ENCODE measurements at places on chromosomes 4 and X.
A peak's percentile ranks its signal among the peaks of the same experiment; 100 is the strongest.

DNA sequence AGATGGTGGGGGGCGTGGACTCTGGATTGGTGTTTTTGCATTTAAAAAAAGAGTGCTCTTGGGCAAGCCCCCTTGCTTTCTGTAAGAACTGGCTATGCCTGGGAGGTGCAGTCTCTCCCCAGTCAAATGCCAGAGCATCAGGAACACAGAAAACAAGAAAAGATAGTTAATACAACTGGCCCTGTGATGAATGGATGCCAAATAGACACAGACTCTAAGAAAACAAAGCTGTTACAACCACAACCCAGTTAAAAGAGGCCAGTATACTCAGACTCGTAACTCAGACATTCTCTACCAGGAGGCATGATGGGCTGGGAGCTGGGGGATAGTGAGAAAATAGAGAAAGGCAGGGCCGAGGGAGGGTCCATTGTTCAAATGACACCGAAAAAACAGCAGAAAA lies 32.5 kb upstream of the C1QTNF7 start:
- no peak for DNase-seq

DNA sequence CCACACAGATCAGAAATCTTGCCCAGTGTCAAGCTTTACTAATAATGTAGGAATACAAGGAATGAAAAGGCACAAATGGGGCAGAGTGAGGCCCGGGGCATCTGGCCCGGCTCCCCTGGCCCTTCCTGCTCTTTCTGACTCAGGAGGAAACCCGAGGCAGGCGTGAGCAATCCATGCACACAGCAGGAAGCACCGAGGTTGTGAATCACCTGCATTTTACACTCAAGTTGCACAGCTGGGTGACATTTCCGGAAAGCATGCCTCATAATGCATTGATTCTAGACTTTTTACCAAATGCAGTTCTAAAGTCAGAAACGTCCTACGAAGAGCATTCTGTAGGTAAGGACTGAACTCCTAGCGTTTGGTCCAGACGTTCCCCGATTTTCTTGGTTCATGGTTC lies 38.9 kb downstream of the PRIMPOL start:
- DNase-seq: no peak

DNA sequence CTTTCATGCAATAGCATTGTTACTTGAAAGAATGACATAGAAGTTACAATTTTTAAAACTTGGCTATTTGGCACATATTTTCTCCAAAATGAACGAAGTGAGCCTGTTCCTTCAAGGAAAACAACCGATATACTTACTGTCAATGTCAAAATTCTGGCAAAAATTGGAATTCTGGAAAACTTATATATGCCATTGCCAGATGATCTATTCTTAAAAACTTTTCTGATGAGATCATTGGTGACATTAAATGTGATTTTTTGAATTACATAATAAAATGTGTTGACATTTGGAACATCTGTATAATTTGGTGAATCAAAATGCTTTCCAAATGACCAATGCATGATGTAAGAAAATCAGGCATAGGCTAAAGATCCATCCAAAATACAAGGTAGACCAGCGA lies 209.0 kb downstream of the SCFD2 start:
- DNase-seq: no peak

GRCh38 chr4:42446823-42447222 lies 49.5 kb downstream of the SHISA3 start:
- no peak for DNase-seq

DNA sequence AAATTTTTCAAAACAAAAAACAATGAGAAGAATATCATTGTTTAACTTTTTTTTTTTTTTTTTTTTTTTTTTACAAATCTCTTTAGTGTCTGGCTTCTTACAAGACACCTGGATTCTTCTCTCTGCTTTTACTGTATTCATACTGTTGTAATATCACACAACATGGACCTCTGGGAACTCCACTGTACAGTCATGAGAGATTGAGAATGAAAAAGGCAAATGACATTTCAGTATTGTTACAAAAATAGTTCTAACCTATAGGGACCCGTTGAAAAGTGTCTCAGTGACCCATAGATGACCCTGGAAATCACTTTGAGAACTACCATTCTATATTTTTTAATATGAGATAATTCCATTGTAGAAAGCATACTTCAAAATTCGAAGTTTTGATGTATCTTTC lies 124.4 kb downstream of the SLIT2 start:
- no peak for DNase-seq

- DNase-seq: no peak
These were observed 90.1 kb downstream of the PALLD start for GRCh38 chr4:168586926-168587325.

DNA sequence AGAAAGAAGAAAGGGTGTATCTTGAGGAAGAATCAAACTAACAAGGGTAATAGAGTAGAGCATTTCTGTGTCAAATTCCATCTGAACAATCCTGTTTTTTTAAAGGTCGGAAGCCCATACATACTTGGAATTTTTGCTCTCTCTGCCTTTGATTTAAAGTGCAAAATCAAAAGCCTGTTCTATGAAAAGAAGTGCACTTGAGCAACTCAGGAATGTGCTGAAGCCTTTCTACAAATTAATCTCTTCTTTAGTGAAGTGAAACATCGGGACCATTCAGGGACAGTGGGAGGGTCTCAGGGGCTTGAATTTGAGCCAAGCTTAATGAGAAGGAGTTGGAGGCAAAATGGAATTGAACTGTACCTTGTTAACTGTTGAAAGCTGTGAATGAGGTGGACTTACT lies 1008.5 kb upstream of the LCORL start:
- no peak for DNase-seq

- DNase-seq: no peak
These were observed 37.2 kb upstream of the GPR78 start for GRCh38 chr4:8542776-8543525.

GRCh38 chr4:22179124-22179874 lies 230.7 kb upstream of the KCNIP4 start:
- no peak for DNase-seq

GRCh38 chr4:56657128-56657527 lies 24.0 kb downstream of the HOPX start:
- DNase-seq: no peak

- DNase-seq: no peak
These were observed 66.8 kb downstream of the SPIN3 start for GRCh38 chrX:56928546-56928945.

DNA sequence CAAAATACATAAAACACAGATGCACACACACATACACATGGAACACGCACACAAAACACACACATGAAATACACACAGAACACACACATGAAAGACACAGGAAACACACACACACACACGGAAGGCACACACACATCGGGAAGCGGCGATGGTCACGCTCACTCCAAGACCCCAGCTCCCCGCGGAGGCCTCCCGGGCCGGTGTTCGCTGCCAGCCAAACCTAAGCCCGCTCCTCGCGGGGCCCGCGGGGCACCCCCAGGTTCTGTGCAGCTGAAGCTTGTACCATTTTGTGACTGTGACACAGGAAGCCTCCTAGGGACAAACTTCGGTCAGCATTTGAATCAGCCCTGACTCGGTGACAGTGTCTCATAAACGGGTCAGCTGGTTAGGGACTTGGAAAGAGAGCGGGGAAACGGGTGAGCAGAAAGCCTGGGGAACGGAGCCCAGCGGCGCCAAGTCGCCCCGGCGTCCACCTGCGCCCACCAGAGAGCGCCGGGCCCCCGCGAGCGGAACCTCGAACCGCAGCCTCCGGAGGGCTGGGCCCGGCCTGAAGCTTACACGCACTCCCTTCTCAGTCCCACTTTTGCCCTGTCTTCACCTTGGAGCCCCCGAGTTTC lies 32.1 kb downstream of the F11 start:
- no peak for DNase-seq

- no peak for DNase-seq
These were observed 39.6 kb upstream of the SLC7A3 start for GRCh38 chrX:70970482-70970995.

GRCh38 chr4:26208237-26208994 lies 112.4 kb upstream of the RBPJ start:
- no peak for DNase-seq

GRCh38 chr4:48162162-48162561 lies 28.1 kb upstream of the TXK start:
- DNase-seq: no peak

DNA sequence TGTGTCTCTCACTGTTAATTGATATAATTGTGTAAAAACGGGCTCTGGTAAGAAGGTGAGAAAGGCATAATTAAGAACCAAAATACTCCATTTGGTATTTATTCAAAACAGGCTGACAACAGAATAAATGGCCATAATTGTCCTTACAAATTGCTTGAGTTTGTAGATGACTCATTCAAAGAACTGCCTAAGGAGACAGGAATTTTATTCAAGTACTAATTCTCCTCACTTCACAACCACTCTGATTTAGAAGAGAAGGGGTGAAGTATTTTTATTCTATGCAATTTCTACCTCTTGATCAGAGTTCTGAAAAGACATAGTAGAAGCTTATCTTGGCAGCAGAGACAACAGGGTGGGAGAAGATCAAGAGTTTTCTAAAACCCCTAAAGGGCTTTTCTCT lies 43.1 kb downstream of the ATP11C start:
- DNase-seq: no peak

DNA sequence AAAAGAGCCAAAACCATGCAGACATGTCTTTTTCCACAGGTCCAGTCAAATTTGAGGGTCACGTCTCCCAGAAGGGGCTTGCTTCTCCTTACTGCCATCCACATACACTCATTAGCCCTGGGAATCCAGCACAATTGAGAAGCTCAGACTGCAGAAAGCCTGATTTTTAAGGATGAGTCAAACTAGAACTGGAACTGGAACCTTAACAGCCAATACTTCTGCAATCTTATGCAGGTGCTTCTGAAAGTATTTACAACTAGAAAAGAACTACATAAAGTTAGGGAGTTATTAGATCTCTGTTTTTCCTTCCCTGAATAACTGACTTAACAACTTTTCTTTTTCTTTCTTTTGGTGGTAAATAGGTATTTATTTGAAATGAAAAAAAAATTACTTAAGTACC lies 86.3 kb downstream of the CDS1 start:
- no peak for DNase-seq

- DNase-seq: no peak
These were observed 140.2 kb upstream of the TBL1X start for GRCh38 chrX:9324676-9325075.

DNA sequence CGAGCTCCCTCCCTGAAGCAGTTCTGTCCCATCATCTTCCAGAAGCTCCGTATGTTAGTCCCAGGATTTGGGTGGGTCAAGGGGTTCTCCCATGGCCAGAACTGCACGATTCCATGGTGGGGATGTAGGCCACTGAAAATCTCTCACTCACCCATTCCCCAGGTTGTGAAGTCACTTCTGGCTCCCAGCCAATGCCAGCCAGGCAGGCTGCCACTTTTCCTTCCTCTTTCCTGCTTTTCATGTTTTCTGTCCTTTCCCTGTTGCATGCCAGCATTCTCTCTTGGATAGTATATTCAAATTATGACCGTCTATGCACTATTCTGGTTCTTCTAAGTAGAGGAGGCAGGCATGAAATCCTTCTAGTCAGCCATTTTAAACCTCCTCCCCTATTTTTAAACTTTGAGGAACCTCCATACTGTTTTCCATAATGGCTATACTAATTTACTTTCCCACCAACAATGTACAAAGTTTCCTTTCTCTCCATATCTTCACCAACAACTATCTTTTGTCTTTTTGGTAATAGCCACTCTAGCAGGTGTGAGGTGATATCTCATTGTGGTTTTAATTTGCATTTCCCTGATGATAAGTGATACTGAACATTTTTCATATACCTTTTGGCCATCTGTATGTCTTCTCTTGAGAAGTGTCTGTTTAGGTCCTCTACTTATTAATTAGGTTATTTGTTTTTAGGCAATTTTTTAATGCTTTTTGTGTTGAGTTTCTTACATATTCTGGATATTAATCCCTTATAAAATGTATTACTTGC lies 182.1 kb upstream of the TET2 start:
- no peak for DNase-seq

GRCh38 chr4:159455675-159456237 lies 352.9 kb downstream of the RAPGEF2 start:
- DNase-seq: no peak

GRCh38 chr4:7747062-7747385 lies 192.6 kb downstream of the AFAP1 start:
- no peak for DNase-seq

DNA sequence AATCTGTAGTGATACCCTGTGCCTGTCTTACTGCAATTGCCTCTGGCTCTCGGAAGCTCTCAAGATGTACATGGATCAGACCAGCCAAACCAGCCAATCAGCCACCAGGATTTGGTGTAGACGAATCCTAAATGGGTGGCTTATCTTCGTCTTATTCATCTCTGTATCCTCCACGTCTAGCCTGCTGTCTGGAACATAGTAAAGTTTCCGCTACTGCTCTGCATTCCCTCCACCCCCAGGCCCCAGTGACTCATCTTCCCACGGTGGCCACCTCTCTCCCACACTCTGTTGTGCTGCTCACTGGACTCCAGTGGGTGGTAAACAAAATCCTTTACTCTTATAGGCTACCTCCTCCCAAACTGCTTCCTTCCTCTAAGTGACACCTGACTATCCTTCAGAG lies 37.8 kb downstream of the SEPTIN6 start:
- DNase-seq: peak; percentile 33

GRCh38 chr4:41622787-41623186 lies 84.8 kb downstream of the LIMCH1 start:
- DNase-seq: no peak

GRCh38 chr4:53963781-53964180 lies 100.6 kb downstream of the CHIC2 start:
- no peak for DNase-seq

DNA sequence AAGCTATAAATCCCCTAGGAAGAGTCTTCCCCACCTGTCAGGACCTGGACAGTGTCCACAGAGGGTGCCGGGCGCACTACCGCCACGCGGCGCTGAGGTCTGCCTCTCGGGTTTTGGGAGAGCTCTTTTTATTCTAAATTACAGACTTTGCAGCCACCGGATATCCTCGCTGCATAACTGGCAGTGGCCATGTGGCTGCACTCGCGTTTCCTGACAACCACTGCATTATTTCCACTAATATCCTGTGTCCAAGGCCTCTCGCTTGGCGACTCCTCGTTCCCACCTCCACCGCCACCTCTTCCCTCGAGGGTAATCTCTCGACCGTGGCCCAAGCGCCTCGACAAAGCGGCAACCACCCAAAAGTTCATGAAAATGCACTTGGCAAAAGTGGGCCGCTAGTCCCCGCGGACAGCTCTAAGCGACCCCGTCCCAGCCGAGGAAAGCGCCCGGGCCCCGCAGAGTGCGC lies 512 bp upstream of the TMEM131L start:
- peak; percentile 10 for DNase-seq

DNA sequence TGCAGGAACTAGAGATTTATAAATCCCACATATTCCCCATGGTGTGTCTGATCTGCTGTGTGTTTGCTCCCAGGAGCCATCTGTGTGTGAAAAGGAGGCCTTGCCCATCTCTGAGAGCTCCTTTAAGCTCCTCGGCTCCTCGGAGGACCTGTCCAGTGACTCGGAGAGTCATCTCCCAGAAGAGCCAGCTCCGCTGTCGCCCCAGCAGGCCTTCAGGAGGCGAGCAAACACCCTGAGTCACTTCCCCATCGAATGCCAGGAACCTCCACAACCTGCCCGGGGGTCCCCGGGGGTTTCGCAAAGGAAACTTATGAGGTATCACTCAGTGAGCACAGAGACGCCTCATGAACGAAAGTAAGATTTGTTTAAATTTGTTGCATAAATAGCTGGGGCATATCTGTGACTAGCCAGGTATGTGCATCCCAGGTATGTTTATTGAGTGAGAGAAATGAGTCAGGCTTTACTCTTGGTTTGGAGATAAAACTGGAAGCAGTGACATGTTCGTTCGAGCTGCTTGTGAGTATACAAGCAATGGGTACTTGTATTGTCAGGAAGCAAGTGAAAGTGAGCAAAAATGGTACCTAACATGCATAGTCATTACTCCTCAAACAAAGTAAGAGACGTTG lies 89.5 kb downstream of the PTTG2 start:
- DNase-seq: no peak

GRCh38 chr4:26839016-26839415 lies 21.6 kb upstream of the STIM2 start:
- no peak for DNase-seq

Measured in stimulated activated CD8-positive, alpha-beta memory T cell treated with anti-CD3 and anti-CD28 coated beads, Interleukin-12 subunit alpha, Interleukin-12 subunit beta, amount 100 ng/mL, for 4 hours (primary cell).